ENCODE measurements at places on chromosomes 4 and X. TPM values are rescaled to one million over a fixed set of nuclear protein-coding genes. Genes with fewer than 3 reads are reported as not detected.

Gene SOX3
- not detected for total RNA-seq

Gene PCSK1N
- total RNA-seq: 0.09 TPM

Gene XAGE1A
- total RNA-seq: not detected

Gene SYAP1
- 33.6 TPM for total RNA-seq

Gene CENPVL2
- total RNA-seq: not detected
